ENCODE measurements at places on chromosomes 7 and 10.

GRCh38 chr7:90384433-90384832 lies 18.8 kb upstream of the CLDN12 start:
- DNase-seq, result no peak

DNA sequence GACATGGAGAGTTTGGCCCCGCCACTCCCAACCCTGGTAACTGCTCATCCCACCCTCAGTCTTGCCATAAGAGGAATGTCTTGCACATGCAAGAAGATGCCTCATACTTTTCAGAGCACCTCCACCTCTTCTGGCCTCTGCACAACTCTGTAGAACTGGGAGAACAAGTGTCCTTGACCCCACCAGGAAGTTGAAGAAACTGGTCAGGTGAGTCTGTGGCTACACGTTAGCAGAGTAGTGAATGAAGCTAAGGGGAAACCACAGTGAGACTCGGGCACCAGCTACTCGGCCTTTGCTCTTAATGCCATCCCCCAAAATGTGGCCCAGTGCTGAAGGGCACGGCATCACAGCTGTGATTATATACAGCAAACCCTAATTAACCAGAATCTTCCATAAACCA lies 110.1 kb downstream of the ARID5B start:
- DNase-seq, result no peak

DNA sequence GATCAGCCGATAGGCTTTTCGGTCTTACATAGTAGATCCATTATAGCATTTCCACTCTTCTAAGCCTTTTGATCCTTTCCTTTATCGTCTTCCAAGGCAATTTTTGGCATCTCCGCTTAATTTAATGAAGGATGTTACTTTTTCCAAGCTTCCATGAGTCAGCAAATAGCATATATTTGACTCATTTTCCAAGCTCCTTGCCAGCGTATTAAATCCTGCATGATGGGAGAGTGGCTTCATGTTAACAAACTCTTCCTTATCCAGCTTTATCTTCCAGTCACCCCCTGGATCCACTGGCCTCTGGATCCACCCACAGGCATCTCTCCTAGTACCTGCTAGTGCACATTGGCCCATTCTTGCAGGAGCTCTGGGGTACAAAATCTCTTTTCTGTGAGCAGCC lies 13.0 kb downstream of the OR9A2 start:
- DNase-seq, result no peak

DNA sequence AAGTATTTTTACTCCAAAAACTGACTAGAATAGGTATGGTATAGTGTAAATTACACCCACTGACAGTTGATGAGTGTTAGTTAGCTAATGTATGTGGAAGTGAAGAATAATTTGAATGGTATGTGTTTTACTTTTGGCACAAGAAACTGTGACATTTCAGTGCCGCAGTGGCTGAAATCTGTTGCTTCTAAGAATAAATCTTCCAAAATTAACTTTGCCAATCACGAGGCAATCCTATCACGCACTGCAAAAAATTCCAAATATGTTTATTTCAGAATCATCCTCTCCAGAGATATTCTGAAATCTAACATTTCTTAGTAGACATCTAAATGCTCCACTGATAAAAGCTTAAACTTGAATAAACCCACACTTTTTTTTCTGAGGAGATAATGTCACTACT lies 61.2 kb downstream of the PCLO start:
- DNase-seq, result no peak

DNA sequence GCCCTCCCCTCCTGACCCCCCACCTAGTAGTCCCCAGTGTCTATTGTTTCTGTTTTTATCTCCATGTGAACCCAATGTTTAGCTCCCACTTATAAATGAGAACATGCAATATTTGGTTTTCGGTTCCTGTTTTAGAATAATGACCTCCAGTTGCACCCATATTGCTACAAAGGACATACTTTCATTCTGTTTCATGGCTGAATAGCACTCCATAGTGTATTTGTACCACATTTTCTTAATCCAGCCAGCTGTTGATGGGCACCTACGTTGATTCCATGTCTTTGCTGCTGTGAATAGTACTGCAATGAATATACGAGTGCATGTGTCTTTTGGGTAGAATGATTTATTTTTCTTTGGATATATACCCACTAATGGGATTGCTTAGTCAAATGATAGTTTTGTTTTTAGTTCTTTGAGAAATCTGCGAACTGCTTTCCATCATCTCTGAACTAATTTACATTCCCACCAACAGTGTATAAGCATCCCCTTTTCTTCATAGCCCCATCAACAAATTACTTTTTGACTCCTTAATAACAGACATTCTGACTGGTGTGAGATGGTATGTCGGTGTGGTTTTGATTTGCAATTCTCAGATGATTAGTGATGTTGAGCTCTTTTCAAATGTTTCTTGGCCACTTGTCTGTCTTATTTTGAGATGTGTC lies 128.4 kb upstream of the PHYHIPL start:
- DNase-seq, result no peak

- DNase-seq, result no peak
Observed at GRCh38 chr7:140036224-140036962, 26.4 kb downstream of the PARP12 start.

DNA sequence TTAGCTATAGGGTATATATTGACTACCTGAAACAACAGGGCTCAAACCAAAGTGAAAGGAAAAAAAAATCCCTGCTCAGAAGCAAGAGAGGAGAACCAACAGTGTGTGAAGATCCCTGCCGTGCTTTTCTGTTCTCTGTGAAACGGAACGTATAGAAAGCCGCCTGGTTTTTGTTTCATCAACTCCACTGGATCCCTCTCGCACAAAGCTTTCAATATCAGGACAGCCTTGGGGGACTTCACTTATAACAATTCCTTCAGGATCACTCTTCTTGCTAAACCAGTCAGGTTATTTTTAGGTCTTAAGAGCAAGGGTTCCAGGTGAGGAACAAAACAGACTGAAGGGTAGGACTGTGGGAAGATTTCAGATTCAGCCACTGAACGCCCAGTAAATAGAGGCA lies 151.1 kb upstream of the CACNA2D1 start:
- DNase-seq, result no peak

GRCh38 chr10:87093632-87094372 lies 841 bp downstream of the GLUD1 start:
- DNase-seq, result peak; percentile 84

DNA sequence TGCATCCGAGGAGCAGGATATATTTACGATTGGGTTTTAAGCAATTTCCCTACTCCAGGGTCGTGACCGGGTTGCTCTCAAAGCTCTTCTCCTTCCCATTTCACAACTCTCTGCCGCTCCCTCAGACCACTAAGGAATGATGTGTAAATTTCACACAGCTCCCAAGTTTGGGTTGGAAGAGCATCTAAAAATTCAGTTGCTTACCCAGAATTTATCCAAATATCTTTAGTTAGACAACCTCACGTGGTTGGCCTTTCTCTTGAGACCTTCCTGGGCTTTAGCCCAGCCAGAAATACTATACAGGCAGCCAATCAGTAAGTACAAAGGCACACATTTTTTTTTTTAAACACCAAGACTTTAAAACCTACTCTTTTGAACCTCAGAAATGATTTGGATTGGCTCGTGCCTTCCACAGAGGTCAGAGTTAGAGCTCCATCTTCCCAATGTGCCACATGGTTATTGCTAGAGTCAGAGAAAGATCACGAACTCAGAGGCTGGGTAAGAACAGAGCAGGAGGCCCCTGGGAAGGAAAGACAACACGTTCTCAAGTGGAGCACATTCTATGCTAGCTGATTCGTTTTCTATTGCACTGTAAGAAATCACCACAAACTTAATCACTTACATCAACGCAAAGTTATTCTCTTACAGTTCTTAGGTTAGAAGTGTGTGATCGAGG lies 335.4 kb upstream of the MGMT start:
- DNase-seq, result no peak

- DNase-seq, result no peak
Observed at GRCh38 chr10:50286517-50286916, 35.2 kb upstream of the ASAH2 start.

DNA sequence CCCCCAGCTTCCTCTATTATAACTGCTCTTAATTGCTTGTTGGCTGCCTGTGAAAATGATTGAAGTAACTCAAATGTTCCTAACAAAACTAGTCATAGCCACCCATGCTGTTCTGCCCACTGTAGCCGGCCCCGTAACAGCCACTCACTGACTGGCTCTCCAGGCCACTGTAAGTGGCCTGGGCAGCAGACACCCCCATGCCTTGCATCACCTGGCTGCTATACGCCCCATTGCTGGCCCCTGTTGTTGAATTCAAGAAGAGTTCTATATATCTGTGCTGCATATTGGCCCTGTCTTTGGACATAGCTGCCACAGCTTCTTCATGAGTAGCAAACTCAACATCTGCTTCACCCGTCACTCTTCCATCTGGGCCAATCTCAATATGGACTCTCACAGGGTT lies 15.1 kb downstream of the FXYD4 start:
- no peak for DNase-seq

DNA sequence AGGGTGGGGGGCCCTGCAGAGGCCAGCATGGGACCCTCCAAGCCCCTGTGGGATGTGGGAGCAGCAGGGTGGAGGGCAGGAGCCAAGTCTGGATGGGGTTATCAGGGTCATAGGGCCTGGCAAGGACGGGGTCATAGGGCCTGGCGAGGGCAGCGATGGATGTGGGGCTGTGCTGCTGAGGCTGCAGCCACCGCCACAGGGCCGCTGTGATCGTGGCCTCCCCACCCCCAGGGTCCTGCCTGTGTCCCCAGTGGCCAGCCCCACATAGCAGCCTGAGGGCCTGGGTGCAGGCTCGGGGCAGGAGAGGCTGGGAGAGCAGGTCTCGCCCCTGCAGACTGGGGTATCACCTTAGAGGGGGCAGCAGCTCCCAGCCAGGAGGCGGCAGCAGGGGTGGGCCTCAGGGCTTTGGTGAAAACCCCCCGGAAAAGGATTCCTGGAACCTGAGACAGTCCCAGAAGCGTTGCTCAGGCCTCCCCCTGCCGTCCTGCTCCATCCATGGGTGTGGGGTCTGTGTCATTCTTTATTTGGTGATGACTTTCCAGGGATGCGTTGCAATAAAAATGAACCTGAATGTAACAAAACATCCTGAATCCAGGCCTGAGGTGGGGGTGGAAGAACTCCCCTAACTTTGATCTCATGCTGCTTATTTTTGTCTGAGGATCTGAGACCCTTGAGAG lies 107.3 kb upstream of the SHH start:
- DNase-seq, result no peak

DNA sequence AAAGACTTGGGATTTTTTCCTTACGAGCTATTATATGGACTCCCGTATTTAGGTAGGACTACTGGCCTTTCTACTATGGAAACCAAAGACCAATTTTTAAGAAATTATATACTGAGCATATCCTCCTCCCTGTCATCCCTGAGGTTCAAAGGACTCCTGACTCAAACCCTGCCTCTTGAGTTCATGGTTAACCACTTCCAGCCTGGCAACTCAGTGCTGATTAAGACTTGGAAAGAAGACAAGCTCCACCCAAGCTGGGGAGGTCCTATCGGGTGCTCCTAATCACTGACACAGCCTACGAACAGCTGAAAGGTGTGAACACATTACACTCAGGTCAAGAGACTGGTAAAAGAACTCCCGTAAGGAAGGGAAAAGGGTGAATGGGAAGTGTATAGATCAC lies 66.8 kb downstream of the LYZL2 start:
- DNase-seq, result peak; percentile 45

DNA sequence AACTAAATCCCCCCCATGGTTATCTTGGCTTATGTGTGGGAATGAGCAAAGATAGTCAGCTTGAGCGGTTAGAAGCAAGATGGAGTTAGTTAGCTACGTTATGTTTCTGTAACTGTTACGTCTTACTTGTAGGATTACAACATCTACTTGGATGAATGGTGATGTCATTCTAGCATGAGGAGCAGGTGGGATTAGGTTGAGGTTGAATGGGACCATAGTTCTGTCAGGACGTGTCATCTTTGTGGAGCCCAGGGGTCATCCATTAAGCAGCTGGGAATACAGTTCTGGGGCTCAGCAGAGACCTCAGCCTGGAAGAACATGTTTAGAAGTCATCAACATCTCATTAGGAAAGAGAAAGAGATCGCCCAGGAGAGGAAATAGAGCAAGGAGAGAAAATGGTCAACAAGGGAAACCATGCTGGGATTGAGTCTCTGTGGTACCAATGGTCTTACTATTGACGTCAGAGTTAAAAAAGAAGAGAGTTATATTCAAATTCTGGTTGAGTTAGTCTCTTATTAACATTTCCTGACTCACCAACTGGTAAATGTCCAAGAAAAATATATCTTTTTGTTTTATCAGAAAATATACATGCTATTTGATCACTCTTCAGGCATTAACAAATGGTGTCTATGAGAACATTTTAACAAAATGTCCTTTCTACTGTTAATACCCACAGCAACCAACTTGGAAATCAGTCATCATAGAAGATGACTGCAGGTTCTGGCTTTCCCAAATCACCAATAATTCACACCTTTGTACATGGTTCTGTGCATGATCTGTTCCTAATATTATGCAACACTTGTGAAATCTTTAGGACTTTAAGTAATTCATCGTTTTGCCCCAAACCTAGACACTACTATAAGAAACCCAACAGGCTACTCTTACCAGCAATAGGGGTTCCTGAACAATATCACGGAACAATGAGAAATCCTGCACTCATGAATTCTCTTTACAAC lies 96.9 kb downstream of the KIAA1217 start:
- DNase-seq, result no peak

- peak; percentile 53 for DNase-seq
Observed at GRCh38 chr10:78974617-78975317, 94.0 kb upstream of the ZMIZ1 start.

DNA sequence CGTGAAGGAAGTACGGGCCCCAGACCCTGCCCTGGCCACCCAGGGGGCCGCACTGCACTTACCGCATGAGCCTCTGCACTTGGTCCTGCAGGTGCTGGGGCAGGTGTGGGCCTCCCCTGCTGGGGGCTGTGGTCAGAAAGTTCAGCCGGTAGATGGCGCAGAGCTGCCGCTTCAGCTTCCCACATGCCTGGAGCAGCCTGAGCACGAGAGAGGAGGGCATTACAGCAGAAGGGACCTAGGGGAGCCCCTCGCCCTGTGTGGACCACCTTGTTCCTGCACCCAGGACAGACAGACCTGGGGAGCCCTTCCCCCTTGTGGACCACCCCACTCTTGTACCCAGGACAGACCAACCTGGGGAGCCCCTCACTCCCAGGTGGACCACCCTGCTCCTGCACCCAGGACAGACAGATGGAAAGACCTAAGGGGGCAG lies 8.7 kb upstream of the PYROXD2 start:
- no peak for DNase-seq

- no peak for DNase-seq
Observed at GRCh38 chr10:86385806-86386205, 19.2 kb upstream of the GRID1 start.

DNA sequence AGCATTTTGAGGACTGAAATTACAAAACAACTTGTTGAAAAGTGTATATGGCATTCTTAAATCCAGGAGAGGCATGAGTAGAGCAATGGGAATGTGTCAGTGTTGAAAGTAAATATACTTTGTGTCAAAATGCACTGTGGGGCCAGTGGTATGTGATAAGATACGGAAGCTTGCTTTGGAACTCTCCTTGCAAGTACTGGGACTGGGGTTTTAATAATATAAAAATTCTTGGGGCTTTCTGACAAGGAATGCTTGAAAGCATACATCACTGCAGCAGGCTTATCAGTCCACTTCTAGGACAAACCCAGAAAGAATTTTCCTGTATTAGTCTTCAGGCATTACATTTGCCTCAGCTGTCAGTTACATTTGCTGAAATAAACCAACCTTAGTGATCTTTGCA lies 472.8 kb upstream of the FZD8 start:
- no peak for DNase-seq

- DNase-seq, result no peak
Observed at GRCh38 chr7:29642494-29643155, 79.0 kb downstream of the PRR15 start.

All from activated naive CD4-positive, alpha-beta T cell treated with anti-CD3 and anti-CD28 coated beads, Interleukin-2, amount 10 ng/mL, durations not matched to agents 7 days and 5 days (primary cell).